ENCODE measurements at places on chromosomes 5 and 9.

DNA sequence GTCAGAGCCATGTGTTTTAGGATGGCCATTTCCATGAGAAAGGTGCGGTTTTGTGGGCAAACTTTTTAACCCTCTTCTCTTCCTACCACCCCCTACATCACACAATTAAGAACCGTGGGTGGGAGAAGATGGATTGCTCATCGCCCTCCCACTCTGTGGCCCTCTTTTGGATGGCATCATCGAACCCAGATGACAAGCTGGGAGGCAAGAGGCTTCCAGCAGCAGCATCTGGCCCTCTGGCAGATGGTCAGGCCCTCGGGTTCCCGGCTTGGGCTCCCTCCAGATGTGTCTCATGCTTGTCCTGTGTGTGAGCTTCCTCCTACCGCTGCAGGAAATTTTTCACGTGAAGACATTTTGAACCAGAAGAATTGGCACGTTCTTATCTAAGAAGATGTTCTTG, 199.9 kb downstream of the EBF1 start:
- no peak for DNase-seq

DNA sequence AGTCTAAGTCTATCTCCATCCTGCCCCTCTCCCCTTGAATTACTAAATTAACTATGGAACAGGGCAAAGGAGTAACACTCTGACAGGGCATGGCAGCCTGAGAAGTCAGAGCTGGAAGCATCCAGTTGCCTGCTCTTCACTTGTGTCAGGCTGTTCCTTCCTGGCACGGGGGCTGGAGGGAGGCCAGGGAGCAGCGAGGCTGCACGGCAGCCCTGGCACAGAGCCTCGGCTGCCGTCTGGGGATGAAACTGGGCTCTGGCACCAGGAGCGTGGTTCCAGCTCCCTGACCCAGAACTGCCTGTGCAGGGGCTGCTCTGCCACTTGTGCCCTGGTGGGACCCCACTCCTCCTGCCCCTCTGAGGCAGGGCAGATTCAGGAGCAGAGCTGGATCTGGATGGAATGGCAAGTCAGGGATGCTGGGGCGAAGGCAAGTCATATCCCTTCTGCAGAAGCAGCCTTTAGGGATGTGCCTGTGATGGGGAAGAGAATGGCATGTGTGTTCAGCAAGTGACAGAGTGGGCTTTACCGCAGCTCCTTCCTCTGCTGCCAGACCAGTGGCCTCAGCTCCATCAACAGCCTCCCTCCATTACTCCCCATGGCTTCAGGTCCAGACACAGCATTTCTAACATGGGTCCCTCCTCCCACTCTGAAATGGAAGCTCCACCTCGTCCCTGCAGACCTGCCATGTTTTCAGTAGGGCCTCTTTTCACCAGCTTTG, 42.2 kb upstream of the PDE8B start:
- DNase-seq, result no peak

DNA sequence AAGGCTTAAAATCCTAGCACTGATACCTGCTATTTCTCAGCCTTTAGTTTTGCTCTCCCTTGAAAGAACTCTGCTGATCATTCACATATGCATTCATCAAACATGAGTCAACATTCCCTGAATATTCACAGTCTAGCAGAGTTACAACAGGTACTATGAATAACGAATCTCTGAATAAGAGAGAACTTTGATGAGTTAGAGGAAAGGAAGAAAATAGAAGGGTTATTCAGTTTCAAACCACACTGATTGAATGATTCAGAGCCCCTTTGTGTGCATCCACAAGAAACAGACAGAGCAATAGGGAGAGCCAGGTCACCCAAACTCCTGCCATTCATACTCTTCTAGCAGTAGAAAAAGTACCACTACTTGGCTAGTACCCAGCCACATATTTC, 36.0 kb downstream of the FOXD1 start:
- peak; percentile 76 for DNase-seq

DNA sequence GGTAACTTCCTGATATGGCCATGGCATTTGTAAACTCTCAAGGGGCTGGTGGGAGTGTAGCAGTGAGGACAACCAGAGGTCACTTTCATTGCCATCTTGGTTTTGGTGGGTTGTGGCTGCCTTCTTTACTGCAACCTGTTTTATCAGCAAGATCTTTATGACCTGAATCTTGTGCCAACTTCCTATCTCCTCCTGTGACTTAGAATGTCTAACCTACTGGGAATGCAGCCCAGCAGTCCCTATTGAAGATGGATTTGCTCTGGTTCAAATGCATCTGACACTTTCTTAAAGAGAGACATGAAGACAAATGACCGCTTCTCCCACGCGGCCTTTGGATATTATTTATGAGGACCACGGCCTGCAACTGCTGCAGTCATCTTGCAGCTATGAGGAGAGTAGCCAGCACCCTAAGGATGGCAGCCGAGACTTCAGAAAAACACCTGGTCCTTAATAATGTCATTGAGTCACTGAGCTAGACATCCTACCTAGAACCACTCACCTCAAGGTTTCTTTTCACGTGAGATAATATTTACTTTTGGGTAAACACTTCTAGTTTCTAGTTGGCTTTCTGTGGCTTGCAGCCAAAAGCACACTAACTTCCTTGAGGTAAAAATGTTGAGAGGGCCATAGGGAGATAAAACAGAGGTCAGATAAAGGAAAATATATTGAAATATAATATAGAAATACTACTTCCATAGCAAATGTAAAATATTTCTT, 28.2 kb downstream of the CETN3 start:
- DNase-seq, result no peak

DNA sequence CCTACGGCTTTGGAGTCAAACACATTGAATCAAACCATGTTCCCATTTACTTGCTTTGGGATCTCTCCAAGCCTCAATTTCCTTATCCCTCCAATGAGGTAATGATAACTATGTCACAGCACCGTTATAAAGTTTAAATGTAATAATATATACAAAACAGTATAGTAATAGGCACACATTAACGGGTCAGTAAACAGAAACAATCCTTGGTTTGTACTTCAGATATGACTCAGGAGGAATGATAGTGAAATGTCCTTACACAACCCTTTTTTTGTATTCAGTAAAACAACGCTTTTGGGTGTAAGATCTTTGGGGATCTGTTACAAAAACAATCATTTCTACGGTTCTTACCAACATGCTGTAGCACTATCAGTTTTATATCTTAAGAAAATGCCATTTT, 178.5 kb upstream of the GNA14 start:
- DNase-seq, result peak; percentile 41

GRCh38 chr5:79712741-79713140, 23.1 kb downstream of the CMYA5 start:
- DNase-seq, result no peak

- DNase-seq, result no peak
Measured at GRCh38 chr5:40960037-40960436, 50.7 kb downstream of the C7 start.

DNA sequence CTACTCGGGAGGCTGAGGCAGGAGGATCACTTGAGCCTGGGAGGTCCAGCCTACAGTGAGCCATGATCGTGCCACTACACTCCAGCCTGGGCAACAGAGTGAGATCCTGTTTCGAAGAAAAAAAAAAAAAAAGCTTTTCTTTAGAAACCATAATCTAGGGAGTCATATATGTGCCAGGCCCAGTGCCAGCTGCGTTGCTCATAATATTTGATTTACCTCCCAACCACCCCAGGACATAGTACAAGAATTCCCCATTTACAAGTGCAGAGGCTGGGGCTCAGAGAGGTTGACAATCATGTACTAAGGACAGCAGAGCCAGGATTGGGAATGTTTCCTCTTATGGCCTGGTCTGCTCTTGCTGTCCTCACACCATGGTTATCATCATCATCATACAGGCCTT, 25.1 kb upstream of the TRIM14 start:
- DNase-seq, result no peak

DNA sequence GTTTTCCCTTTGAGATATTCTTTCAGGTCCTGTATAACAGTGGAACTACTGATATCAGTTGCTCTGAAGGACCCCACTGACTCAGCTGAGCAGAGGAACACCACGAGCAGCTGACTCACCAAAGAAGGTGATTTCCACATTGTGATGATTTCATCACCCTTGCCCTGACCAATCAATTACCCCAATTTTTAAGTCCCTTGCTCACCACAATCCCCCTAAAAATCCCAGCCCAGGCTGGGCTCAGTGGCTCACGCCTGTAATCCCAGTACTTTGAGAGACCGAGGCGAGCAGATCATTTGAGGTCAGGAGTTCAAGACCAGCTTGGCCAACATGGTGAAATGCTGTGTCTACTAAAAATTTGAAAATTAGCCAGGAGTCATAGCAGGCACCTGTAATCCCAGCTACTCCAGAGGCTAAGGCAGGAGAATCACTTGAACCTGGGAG, 125.3 kb upstream of the ABCA1 start:
- DNase-seq, result peak; percentile 76

DNA sequence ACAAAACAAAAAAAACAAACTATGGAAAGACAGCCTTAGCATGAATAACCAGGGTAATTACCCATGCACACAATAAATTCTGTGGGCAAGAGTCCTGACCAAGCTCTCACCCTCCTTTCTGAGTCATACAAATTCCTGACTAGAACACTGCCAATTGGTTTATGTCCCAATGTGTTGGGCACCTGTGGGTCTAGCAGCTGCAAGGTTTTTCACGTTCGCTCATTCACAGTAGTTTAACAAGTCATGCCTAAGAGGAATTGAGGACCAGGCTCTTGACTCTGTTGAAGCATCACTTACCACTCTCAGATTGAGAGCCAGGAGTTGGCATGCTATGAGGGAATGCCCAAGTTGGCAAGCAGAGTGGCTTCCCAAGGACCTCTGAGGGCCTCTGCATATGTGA, 205.5 kb upstream of the SLC24A2 start:
- DNase-seq, result peak; percentile 77

DNA sequence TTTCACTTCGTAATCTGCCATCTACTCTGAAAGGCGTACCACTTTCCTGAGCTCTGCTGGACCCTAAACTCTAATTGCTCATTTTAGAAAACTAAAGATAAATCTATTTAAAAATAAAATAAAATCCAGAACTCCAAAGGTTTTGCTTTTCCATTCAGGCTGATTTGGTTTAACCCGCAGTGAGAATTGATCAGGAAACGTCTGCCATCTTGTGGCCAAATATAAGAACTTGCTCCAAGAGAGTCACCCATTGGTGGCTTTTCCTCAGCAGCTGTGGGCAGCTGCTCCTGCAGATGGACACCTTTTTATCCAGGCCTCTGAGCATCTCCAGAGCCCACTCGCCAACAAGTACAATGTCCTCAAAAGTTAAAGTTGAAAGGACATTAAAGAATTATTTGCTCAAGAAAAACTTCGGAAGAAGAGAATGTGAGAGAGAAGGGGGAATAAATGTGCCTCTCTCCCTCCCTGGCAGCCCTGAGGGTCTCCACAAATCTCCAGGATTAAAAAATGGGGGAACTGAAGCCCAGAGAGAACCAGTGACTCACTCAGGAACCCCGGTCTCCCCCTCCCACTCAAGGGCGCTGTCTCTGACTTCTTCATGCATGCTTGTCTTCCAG, 4.1 kb downstream of the SAXO1 start:
- peak; percentile 75 for DNase-seq

- no peak for DNase-seq
Measured at GRCh38 chr9:113492343-113493202, 29.0 kb downstream of the RGS3 start.

- DNase-seq, result no peak
Measured at GRCh38 chr5:149793256-149793550, 63.1 kb downstream of the PPARGC1B start.

DNA sequence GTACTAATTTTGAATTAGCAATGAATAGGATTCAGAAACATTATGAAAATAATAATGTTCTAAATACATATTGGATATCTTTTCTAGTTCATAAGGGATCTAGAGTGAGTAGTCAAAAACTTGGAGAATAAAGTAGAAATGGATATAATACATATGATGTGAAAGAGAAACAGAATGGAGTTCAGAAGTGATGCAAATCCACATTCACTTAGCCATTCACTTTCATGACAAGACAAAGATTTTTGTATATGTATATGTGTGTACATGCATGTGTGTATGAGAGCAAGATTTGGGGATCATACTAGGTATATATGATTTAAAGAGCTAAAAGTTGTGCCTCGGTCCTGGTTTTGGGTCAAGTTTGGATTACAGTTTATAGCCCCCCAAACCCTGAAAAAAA, 34.1 kb downstream of the TMEM252 start:
- no peak for DNase-seq

DNA sequence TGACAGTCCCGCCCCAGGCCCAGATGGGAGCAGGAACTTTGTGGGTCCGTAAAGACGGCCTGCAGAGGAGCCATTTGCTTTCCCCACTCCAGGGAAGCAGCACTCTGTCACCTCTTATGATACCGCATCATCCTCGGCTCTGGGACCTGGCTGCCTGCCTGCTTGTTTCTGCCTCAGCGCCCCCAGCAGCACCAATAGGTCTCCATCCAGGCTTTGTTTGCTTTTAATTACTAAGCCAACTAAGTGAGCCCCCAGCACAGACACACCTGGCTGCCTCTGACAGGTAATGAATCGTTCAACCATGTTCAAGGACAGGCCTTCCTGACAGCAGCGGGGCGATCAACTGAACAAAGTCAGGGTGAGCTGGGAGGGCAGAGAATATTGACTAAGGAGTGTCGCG, 141.4 kb downstream of the C5orf15 start:
- no peak for DNase-seq

- DNase-seq, result no peak
Measured at GRCh38 chr5:78895616-78896015, 89.5 kb downstream of the ARSB start.

DNA sequence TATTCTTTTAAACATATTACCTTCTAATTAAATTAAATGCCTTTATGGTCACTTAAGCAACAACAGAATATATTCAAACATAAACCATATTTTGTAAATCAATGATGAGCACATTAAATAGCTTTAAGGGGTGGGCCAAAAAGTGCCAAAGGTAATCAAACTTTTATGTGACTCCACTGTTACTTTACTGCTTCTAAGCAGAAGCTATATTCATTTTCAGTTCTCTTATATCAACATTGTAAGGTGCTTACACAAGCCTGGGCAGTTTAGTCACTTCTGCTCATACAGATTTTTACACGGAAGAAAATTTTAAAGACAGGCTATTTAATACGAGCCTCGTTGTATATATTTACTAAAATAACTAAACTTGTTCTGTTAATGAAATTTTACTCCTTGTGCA, 29.9 kb downstream of the RFX3 start:
- no peak for DNase-seq

- no peak for DNase-seq
Measured at GRCh38 chr5:36666274-36666673, 59.9 kb downstream of the SLC1A3 start.

- DNase-seq, result no peak
Measured at GRCh38 chr5:146656703-146657102, 140.7 kb upstream of the GPR151 start.
